Left lobe of liver (tissue), 2 donors: ENCODE measurements at places on chromosomes 4 and X. TPM values are rescaled to one million over a fixed set of nuclear protein-coding genes. Genes with fewer than 3 reads are reported as not detected.

XAGE2 gene
- total RNA-seq: not detected

RCHY1 gene
- 11.7 TPM for total RNA-seq

NHS gene
- 0.10 TPM for total RNA-seq

HSFX2 gene
- not detected for total RNA-seq

DNA sequence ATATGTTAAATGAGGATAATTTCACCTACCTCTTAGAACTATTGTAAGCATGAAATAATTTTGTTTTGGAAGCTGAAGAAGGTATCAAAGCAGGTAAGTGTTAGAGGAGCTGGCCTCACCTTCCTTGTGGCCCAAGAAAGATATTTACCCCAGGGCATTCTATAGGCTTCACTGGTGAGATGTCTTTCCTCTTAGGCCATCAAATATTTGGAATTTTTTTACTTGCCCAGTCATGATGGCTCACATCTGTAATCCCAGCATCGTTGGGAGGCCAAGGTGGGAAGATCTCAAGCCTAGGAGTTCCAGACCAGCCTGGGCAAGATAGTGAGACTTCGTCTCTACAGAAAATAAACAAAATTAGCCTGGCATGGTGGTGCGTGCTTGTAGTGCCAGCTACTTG is 6.1 kb upstream of the SMS start:
- no peak for DNase-seq

- DNase-seq: no peak
Measured at GRCh38 chrX:13377550-13377934, 57.7 kb upstream of the ATXN3L start.

- DNase-seq: no peak
Measured at GRCh38 chr4:163473576-163473975, at the start of gene TKTL2. TSS of gene TKTL2 (minus strand) at chr4:163473754. CDS start at chr4:163473734, 20 bp downstream.

- DNase-seq: no peak
Measured at GRCh38 chr4:7361280-7361895, 73.3 kb downstream of the PSAPL1 start.

GRCh38 chrX:151879856-151880255 is 32.8 kb upstream of the MAGEA4 start:
- no peak for DNase-seq

- no peak for DNase-seq
Measured at GRCh38 chr4:94489098-94489497, 37.4 kb downstream of the PDLIM5 start.

DNA sequence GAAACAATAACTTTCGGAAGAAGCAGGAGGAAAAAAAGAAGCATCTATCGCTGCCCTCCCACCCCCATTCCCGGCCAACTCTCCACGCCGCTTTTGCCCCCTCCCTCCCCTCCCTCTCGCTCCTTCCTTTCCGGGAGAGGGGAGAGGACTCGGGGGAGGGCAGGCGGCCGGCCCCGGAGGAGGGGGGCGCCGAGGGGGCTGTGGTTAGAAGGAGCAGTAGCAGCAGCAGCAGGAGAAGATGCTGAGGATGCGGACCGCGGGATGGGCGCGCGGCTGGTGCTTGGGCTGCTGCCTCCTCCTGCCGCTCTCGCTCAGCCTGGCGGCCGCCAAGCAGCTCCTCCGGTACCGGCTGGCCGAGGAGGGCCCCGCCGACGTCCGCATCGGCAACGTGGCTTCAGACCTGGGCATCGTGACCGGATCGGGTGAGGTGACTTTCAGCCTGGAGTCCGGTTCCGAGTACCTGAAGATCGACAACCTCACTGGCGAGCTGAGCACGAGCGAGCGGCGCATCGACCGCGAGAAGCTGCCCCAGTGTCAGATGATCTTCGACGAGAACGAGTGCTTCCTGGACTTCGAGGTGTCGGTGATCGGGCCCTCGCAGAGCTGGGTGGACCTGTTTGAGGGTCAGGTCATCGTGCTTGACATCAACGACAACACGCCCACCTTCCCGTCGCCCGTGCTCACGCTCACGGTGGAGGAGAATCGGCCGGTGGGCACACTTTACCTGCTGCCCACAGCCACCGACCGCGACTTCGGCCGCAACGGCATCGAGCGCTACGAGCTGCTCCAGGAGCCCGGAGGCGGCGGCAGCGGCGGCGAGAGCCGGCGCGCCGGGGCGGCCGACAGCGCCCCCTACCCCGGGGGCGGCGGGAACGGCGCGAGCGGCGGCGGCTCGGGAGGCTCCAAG is 1.3 kb downstream of the PCDH7 start:
- DNase-seq: no peak
